ENCODE measurements at places on chromosomes 3 and 15.

GRCh38 chr15:52290800-52291199 is 4.8 kb downstream of the MYO5C start:
- DNase-seq = no peak

DNA sequence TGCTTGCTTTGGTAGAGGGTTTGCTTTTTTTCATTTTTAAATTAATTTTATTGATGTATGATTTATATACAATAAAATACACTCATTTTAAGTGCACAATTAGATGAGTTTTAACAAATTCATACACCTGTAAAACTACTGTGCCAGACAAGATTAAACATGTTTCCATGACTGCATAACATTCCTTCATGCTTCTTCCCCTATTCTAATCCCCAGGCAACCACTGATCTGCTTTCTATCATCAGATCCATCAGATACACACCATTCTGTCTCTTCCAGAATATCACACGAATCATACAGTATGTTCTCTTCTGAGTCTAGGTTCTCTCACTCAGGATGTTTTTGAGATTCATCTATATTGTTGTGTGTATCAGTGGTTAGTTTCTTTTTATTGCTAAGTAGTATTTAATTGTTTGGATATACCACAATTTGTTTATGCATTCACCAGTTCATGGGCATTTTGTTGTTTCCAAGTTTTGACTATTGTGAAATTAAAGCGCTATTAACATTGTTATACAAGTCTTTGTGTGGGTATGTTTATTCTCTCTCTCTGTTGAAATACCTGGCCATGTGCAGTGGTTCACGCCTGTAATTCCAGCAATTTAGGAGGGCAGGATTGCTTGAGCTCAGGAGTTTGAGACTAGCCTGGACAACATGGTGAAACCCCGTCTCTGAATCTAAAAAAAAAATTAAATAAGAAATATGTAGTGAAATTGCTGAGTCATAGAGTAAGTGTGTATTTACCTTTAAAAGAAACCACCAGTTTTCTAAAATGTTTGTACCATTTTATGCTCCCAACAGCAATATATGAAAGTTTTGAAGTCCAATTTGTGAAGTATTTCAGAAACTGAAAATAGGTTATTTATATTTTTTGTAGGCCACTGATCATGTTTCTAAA is 7.0 kb upstream of the TFG start:
- no peak for DNase-seq

DNA sequence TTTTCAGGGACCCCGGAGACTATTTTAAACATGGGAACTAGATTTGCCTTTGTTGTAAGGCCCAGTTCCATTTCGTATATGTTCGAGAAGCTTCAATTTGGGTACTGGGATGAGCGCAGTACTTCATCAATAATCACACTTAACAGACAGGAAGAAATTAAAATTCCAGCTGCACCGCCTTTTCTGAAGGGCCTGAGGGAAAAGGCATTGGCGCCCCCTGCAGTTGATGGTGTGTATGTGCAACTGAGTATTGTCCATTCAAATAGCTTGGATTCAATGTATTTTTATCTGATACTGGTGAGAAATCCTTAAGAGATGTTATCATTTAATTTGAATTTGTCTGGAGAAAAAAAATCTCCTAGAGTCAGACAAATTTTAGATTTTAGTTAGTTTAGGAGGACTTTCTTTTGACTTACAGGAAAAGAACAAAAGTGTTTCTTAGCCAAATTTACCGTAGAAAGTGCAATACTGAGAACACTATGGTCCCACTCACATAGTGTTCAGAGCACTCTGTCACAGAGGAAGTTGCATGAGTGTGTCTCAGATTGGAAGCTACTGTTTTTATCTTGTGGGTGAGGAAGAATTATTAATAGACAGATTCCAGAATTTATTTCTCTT is 5.4 kb upstream of the ALDH1A2 start:
- peak; percentile 67 for DNase-seq

- DNase-seq = no peak
Observed at GRCh38 chr3:51618496-51618895, 52.6 kb upstream of the TEX264 start.

DNA sequence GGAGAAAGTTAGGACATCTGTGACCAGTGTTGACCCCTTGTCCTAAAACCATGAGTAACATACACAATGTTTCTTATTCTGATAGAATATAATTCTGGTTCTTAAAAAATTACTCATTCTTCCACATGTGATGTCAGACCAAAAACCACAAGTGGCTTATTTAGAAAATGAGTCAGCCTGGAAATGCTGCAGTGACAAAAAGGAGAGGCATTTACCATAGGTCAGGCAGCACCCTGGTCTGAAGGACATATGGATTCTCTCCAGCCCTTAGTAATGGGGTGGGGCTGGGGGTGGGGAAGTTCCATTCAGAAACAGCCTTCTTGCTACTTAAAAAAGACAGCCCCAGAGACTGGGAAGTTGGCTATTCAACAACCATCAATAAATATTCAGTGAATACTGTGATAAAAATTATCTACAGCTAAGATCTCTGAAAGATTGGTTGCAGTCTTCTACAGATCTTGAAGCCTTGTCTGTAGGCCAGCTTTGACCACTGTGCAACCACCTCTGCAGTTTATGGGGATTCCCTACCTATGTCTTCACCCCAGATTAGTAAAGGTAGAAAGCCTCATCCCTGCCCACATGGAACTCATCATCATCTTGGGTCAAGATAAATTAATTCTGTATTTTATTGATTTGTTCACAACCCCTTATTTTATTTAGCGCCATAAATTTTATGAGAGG is 34.9 kb upstream of the TIMP4 start:
- peak; percentile 15 for DNase-seq

DNA sequence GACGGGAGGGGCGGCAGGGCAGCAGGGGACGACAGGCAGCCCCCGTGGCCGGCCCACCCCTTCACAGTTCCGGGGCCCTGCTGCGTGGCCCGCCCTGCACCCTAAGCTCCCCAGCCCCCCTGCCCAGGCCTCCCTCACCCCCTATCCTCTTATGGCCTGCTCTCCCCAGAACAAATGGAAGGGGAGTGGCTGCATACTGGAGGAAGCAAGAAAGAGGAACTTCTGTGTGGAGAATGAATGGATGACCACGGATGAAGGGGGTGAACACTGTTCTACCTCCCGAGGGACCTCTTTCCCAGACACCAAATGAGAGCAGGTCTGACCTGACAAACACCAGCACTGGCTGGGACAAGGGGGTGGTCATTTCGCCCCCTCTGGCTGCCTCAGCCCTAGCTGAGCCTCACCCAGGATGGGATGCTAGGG is 25.0 kb downstream of the SEC61A1 start:
- DNase-seq = no peak

GRCh38 chr15:93072411-93073394 is 16.3 kb downstream of the RGMA start:
- peak; percentile 90 for DNase-seq

- DNase-seq = peak; percentile 25
Observed at GRCh38 chr15:79341396-79341795, 30.5 kb downstream of the TMED3 start.

GRCh38 chr3:193812791-193813500 is 219.9 kb downstream of the OPA1 start:
- no peak for DNase-seq

Data from muscle of arm (tissue), 14 donors.